ENCODE measurements at places on chromosomes 1 and 21.
A peak's percentile ranks its signal among the peaks of the same experiment; 100 is the strongest.

- no peak for DNase-seq
Observed at GRCh38 chr1:23768733-23769132, 9.5 kb upstream of the PITHD1 start.

DNA sequence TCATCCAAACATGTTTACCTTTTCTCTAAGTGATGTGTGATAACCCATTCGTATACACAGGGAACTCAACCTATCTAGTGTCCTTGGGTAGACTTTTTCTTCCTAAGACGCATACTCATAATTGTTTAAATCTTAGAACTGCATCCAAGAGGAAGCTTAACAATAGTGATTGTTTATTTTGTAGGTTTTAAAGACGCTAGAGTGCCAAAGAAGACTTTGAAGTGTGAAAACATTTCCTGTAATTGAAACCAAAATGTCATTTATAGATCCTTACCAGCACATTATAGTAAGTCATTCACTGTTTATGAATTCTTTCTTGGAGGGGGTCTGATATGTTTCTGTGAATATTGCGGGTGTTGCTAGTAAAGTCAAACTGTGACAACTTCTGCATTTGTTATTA, 25.4 kb downstream of the PLA2G4A start:
- no peak for DNase-seq

- no peak for DNase-seq
Observed at GRCh38 chr1:1782399-1783221, 4.3 kb upstream of the NADK start.

GRCh38 chr1:114107474-114108435, 45.9 kb downstream of the SYT6 start:
- DNase-seq = no peak

GRCh38 chr1:154791292-154792166, 78.6 kb downstream of the KCNN3 start:
- no peak for DNase-seq

DNA sequence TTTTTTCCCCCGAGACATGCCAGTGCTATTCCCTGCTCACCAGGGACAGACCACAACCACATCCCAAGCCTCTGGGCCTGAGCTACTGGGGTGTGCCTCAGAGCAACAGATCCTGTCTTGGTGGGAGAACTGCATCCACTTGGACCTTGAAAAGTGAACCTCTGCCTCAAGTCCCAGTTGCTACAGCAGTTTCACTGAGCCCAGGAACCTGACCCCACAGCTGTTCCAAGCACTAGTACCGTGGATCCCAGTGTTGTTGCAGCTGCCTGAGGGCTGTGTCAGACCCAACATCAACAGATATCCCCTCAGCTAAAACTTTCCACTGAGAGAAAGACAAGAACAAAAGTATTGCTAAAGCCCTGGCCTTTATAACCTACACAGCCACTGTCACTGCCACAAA, 373.0 kb downstream of the PLPP3 start:
- DNase-seq = no peak

- no peak for DNase-seq
Observed at GRCh38 chr1:206824331-206824730, 41.1 kb upstream of the IL20 start.

DNA sequence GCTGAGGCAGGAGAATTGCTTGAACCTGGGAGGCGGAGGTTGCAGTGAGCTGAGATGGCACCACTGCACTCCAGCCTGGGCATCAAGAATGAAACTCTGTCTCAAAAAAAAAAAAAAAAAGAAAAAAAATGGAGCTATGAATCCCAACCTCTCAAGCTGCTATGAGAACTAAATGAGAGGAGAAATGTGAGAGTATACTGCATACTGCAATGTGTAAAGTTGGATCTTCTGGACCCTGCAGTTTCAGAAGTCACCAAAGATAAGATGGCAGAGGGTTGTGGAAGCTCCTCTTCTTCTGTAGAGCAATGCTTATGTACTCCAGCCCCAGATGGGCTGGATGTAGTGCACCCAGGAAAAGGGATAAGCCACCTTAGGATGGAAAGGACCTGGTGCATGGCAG, 55.6 kb downstream of the PLXNA2 start:
- DNase-seq = no peak

DNA sequence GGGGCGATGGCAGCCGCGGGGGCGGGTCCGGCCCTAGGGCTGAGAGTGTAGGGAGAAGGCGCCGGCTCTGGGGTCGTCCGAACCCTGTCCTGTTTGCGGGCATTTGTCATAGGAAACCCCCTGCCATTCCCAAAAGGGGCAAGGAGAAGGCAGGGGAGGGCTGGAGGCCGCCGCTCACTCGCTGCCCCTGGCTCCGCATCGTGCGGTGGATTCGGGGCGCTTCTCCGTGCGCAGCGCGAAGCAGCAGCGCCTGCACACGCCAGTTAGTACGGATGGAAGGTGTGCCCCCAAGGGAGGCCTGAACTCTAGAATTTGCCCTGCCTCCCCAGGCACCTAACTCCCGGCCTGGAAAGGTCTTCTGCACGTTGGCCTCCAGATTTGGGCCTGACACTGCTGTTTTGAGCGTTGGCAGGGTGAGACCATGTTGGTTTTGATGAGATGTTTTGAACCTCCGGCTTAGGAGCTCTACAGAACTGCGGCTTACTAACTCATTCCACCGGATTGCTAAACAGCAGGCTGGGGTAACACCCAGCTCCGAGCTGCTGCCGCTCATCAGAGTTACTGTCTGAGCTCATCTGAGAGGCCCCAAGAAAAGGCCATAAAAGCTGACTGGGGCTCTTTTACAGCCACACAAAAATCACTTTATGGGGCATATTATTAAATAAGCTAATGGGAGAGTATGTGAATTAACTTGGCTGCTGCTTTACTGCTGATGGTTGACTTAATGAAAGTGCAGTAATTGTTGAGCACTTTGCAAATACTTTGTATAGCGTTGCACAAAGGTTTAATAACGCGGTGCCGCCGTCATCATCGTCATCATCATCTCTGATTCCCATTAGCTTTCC, 987 bp downstream of the GPR137B start:
- DNase-seq = no peak

DNA sequence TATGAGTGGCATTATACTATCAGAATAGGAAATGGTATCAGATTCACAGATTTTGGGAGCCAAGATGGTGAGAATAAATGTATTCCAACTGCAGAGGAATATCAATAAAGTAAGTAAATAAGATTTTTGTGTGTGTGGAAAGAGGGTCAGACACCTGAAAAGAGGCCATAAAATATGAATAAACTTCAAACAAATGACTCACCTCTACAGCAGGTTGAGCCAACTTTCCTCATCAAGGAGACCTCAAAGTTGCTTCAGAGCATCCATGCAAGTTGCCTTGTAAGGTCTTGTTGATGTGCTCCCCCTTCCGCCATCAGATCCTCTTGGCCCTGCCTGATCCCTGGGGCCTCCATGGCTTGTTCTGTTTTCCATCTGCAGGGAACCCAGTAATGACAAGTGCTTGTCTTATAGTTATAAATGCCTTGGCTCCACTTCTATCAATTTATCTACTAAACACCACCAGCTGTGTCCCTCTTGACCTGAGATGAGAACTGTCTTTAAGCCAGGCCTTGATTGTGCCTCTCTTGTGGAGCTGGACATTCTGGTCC, 775.6 kb downstream of the LTN1 start:
- no peak for DNase-seq

DNA sequence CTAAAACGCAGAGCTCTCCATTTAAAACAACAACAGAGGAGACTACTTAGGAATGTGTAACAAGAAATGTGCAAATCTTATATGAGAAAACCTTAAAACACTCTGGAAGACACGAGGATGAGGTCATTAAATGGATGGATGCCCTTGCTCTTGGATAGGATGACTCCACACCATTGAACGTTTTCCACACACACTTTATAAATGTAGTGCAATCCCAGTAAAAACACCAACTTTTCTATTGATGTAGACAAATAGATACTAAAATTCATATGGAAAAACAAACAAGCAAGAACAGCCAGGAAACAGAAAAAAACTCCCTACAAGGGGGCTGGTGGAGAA, 18.4 kb upstream of the COL6A1 start:
- DNase-seq = no peak

GRCh38 chr1:40256401-40257084, 1.5 kb upstream of the ZMPSTE24 start:
- no peak for DNase-seq

GRCh38 chr21:36381841-36382589, 3.2 kb upstream of the CHAF1B start:
- DNase-seq = no peak

GRCh38 chr1:53076165-53076564, 14.2 kb downstream of the PODN start:
- DNase-seq = no peak

DNA sequence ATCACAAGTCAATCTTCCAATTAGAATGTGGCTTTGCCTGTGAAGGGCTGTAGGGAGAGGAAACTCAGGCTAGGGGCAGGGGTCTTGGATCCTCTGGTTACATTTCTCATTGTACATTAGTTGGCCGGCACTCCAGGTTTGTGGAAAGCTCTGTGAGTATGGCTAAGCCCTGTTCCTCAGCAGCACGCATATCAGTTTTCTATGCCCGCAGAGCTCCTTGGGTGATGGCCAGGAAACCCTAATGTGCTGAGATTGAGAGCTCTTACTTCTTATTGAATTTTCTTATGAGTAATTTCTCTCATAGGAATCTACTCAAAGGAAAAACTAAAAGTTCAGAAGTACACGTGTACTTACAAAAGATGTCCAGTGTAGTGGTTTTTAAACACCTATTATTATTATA, 30.7 kb upstream of the STMN1 start:
- DNase-seq = no peak

GRCh38 chr1:170823120-170823519, 112.2 kb upstream of the MROH9 start:
- DNase-seq = no peak

DNA sequence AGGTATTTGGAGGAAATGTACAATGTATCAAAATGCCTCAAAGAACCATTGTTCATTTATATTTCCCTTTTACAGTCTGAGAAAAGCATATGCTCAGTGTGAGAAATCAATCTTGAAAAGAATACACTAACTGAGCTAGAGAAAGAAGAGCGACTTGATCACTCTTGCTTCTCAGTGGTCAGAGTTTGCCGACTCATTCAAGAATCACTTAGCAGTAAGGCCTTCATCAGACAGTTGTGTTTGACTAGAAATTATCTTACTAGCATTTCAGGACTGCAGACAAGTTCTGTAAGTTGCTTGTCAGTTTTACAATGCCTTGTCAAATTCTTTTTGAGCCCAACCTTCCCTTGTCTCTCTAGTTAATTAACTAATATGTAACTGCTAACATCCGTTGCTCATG, 12.9 kb downstream of the RGS18 start:
- no peak for DNase-seq

- no peak for DNase-seq
Observed at GRCh38 chr1:185531838-185532237, 202.4 kb upstream of the HMCN1 start.

GRCh38 chr1:240666568-240667198, 54.7 kb upstream of the GREM2 start:
- no peak for DNase-seq

- no peak for DNase-seq
Observed at GRCh38 chr1:26702680-26703038, 6.8 kb downstream of the ARID1A start.

GRCh38 chr1:53769780-53770179, 30.8 kb upstream of the GLIS1 start:
- DNase-seq = no peak

GRCh38 chr1:56933161-56933560, 32.7 kb downstream of the C8B start:
- no peak for DNase-seq

- no peak for DNase-seq
Observed at GRCh38 chr1:167298325-167298724, 77.6 kb downstream of the POU2F1 start.

- DNase-seq = no peak
Observed at GRCh38 chr1:167360120-167360519, 139.4 kb downstream of the POU2F1 start.

- no peak for DNase-seq
Observed at GRCh38 chr1:89060091-89060490, 4.9 kb downstream of the GBP1 start.

DNA sequence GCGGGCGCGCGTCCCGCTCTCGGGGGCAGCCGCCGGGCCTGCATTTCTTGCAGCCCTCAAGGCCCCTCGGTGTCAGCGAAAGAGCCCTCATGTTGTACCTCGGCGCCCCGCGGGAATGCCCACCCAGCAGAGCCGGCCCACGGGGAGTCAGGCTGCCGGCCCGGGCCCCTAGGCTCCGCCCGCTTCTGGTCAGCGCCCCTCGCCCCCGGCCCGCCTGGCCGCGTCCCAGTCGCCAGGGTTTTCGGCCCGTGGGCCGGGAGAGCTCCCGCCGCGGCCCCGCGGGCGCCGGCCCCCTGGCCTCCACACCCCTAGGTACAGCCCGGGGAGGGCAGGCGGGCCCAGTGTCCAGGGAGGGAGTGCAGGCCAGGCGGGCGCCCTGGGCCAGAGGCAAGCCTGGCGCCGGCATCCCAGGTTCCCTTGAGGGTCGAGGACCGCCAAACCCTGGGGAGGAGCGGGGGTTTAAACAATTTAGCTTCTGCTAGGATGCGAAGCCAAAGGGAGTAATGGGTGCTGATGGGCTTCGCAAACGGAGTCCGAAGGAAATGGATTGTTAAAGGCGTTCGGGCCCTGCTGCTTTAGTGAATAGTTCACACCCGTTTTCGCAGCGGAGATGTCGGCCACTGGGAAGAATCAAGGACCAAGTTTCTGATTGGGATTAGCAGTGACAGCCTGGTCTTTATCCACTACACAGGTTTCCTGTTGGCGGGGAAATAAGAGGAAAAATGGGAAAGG, 486 bp upstream of the KCNA3 start:
- no peak for DNase-seq

DNA sequence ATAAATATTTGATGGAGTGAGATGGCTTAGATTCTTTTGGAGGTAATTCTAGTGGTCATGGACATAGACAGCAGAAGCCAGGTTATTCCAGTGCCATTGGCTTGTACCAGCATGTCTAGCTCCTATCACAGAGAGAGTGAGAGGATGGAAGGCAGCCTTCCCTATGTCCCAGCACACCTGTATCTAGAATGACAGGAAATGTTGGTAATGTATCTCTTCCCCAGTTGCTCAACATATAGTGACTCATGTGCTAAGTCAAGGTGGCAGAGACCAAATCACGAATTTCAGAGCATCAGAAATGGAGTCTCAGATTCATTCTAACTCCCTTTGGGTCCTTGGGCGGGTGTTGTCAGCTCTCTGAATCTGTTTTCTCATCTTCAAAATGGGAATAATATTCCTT, 28.4 kb downstream of the METTL13 start:
- no peak for DNase-seq

DNA sequence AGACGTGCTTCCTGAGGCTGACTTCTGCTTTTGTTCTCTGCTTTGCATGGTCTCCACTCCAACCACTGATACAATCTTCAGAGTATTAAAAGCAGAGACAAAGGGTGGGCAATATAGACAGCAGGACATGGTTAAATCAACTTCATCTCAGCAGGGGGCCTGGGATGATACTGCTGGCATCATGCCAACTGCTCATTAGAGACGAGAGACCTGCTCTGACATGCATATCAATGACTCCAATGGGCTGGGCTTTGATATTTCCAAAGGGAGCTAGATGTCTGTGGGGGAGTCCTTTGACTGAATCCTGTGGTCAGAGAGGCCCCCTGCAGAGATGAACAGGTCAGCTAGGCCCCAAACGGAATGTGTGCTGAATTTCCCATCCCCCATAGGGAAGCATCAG, 106.6 kb downstream of the ACTL8 start:
- peak; percentile 48 for DNase-seq

- no peak for DNase-seq
Observed at GRCh38 chr1:112402682-112403643, 6.9 kb downstream of the CTTNBP2NL start.

- no peak for DNase-seq
Observed at GRCh38 chr1:201169971-201170532, 15.8 kb upstream of the TMEM9 start.
